Suppressor macrophage treated with lipopolysaccharide for 1 hour (primary cell): ENCODE measurements at places on chromosomes 1 and 21.
A peak's percentile ranks its signal among the peaks of the same experiment; 100 is the strongest.

- no peak for DNase-seq
These were observed 805.8 kb downstream of the USP25 start for GRCh38 chr21:16535626-16536025.

GRCh38 chr1:9073143-9073542 is 3.7 kb upstream of the SLC2A5 start:
- peak; percentile 45 for DNase-seq

DNA sequence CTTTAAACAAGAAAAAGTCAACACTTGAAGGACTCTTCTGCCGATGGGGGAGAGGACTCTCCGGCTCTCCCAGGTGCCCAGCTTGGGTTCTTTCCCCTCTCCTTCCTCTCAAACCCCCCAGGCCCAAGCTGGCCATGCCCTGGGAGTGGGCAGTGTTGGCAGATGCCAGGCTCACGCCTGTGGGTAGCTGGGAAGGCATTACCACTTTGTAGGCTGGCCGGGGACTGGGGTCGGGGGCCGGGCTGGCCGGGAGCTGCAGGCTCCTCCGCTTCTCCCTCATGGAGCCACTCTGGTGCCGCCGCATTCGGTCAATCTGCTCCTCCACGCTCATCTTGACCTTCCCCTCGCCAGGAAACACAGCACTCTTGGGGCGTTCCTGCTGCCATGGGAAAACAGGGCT is 16.4 kb upstream of the GOLT1A start:
- DNase-seq: no peak

GRCh38 chr1:91501523-91501851 is 836 bp downstream of the CDC7 start:
- DNase-seq: peak; percentile 24

DNA sequence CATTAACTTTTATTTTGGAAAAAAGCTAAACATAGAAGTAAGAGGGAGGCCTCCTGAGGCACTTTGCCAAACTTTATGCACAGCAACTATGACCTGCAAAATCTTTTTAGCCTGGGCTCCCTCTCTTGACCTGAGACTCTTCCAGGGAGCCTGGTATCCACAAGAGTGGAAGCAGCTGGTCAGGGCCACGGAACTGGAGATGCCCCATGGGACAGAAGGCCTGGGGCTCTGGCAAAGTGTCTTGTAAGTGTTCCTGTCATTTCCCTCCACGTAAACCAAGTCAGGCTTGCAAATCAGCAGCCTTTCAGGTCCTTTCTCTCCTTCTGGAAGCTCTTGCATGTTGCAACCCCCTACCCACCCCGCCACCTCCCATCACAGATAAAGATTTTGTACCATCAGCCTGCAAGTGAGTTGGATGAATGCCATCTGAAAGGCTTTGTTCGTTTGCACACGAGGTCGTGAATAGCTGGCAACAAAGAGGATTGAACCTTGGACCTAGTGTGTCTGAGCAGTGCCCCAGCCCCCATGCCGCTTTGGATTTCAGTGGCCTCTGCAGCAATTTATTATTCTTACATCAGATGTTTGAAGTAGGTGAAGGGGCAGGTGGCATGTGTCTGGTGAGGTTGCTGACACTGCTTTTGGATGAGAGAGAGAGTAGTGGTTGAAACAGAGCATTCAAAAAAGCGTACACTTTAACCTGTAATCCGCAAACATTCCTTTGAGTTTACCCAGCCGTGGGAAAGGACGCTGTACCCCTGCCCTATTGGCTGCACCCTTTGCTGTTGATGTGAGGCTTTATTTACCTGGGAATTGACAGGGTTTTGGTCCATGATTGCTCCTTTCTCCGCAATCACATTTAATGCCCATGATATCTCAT is 91.6 kb downstream of the GALNT2 start:
- DNase-seq: no peak

GRCh38 chr1:235628316-235629005 is 21.1 kb downstream of the GNG4 start:
- no peak for DNase-seq
